Posterior vena cava (tissue), 2 donors: ENCODE measurements at places on chromosomes 6 and 20. TPM values are rescaled to one million over a fixed set of nuclear protein-coding genes. Genes with fewer than 3 reads are reported as not detected.

GRCh38 chr6:8819446-8819845 is 384.1 kb upstream of the SLC35B3 start:
- DNase-seq: no peak

DNA sequence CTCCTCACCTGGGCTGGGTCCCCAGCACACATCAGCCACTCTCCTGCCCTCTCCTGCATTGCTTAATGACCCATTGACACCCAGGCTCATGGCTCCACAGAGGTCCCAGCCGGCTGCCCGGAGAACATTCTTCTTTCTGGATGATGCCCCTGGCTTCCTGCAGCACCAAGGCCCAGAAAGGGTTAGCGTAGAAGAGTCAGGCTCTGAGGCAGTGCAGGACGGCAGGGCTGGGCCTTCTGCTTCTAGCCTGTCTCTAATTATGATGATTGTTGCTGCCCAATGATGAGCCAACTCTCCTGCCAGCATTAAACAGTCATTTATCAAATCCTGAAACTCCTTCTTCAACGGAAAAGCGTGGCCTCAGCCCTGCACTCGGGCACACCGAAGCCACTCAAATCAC is 66.4 kb downstream of the ZNF217 start:
- DNase-seq: peak; percentile 56

DNA sequence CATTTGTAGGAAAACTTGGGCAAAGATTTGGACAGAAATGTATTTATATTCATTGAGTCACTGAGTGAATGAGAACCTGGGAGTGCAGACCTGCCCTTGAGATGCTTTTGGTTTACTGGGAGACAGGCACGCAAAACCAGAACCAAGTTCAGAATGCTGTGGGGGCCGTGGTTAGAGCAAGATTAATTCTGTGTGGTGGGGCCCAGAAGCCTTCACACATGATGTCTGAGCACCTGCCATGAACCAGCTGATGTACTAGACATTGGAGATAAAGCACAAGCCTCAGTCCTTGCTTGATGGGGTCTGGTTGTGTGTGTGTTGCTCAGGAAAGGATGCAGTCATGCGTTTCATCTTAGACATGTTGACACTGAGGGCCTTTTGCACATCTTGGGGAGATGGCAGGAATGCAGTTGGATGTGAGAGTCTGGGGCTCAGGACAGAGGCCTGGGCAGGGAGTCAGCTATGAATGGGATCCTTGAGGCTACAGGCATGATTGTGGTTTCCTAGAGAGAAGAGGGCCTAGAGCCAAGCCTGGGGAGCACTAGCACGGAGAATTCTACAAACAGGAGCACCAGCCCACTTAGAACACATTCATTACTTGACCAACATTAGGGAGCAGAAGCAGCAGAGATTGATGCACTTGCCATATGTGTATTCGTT is 114.3 kb upstream of the TMEM181 start:
- no peak for DNase-seq

DNA sequence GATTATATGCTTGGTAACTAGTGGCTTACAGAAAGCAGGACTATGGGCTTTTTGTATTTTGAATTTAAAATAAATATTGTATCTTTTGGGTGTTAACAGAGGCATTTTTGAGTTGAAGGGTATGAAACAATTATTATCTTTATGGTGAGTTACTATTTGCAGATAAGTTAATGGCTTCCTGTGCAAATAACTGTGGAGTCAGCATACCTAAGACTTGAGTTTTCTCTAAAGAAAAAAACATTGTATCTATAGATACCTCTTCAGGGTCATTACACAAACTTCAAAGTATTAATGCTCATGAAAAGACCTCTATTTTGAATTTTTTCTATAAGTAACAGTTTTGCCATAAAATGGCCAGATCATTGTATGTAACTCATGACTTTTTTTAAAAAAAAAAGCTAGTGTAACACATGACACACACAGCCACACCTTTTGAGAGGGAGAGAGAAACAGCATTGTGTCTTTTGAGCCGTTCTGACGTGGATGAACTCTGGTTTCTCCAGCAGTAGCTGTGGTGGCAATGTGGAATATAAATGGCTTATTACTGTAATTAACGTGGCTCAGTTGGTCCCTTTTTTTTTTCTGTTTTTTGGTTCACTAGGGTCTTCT is 36.3 kb downstream of the PLEKHG1 start:
- no peak for DNase-seq

The TMEM239 gene
- not detected for total RNA-seq

- no peak for DNase-seq
These were observed 20.7 kb upstream of the SLC2A12 start for GRCh38 chr6:134073161-134073560.

The DACT2 gene
- total RNA-seq: 0.24 TPM
